Calu3 (cell line): ENCODE measurements at places on chromosomes 1 and 21.

GRCh38 chr1:175033953-175034352 is 10.7 kb upstream of the MRPS14 start:
- no peak overlapping the region for H3K27ac ChIP-seq
- no peak for DNase-seq
- no peaks in the 10 kb centered on the region for H3K36me3 ChIP-seq
- H3K27me3 ChIP-seq, result peaks cover 70% of the 10 kb centered on the region
- H3K4me3 ChIP-seq, result no peak overlapping the region

DNA sequence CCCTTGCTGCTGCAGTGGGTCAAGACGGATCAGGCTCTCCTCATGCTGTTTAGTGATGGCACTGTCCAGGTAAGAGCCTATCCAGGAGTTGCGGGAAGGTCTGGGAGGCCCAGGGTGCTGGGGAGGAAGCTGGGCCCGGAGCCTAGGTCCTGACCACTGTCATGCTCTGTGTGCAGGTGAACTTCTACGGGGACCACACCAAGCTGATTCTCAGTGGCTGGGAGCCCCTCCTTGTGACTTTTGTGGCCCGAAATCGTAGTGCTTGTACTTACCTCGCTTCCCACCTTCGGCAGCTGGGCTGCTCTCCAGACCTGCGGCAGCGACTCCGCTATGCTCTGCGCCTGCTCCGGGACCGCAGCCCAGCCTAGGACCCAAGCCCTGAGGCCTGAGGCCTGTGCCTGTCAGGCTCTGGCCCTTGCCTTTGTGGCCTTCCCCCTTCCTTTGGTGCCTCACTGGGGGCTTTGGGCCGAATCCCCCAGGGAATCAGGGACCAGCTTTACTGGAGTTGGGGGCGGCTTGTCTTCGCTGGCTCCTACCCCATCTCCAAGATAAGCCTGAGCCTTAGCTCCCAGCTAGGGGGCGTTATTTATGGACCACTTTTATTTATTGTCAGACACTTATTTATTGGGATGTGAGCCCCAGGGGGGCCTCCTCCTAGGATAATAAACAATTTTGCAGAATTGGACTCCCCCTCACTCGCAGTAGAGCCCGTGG is 1.7 kb downstream of the DYNLT4 start:
- peaks cover 72% of the 10 kb centered on the region for H3K36me3 ChIP-seq
- H3K27me3 ChIP-seq, result no peaks in the 10 kb centered on the region
- peak overlapping the region; percentile 49 for H3K27ac ChIP-seq
- H3K4me1 ChIP-seq, result peaks cover 40% of the 10 kb centered on the region
- DNase-seq, result no peak

DNA sequence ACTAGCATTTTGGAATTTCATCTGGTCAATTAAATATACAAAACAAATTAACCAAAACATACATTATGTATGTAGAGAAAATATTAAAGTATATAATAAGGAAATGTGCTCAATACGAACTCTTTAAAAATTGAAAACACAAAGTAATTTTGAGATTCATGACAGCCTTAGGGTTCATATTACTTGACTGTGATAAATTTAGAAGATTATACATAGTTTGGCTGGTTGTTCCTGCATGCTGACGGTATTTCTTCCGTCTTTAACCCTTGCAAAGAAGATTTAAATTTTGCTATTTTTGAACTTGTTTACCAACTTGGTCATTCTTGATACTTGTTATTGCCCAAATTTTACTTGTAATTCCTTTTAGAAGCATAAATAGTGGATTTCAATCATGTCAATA is 298.2 kb downstream of the NFIA start:
- H3K27ac ChIP-seq, result no peak overlapping the region
- no peak for DNase-seq
- H3K27me3 ChIP-seq, result no peaks in the 10 kb centered on the region
- no peaks in the 10 kb centered on the region for H3K4me1 ChIP-seq
- no peaks in the 10 kb centered on the region for H3K36me3 ChIP-seq
- H3K4me3 ChIP-seq, result no peak overlapping the region

- H3K27ac ChIP-seq, result no peak overlapping the region
- H3K4me1 ChIP-seq, result no peaks in the 10 kb centered on the region
- DNase-seq, result no peak
- no peak overlapping the region for H3K4me3 ChIP-seq
These were observed 23.4 kb downstream of the POFUT2 start for GRCh38 chr21:45264146-45264911.

DNA sequence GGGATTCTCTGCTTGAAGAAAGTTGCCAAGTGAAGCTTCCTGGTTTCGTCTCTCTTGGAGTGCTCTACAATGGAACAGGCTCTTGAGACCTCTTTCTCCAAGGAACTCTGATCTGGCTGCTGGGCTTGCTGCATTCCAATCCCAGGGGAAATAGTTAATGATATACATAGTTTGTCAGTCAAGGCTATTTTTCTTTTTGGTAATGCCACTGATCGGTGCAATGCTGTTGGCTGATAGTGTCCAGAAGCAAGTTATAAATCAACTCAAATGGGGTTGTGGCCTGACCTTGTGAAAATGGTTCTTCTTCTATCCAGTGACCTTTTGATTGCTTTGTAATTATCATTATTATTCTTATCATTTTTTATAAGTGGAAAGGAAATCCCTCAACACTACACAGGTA is 48.4 kb upstream of the TNFSF18 start:
- DNase-seq, result peak; percentile 26
- no peak overlapping the region for H3K27ac ChIP-seq
- H3K4me3 ChIP-seq, result no peak overlapping the region
- no peaks in the 10 kb centered on the region for H3K27me3 ChIP-seq
- peaks cover 27% of the 10 kb centered on the region for H3K4me1 ChIP-seq

DNA sequence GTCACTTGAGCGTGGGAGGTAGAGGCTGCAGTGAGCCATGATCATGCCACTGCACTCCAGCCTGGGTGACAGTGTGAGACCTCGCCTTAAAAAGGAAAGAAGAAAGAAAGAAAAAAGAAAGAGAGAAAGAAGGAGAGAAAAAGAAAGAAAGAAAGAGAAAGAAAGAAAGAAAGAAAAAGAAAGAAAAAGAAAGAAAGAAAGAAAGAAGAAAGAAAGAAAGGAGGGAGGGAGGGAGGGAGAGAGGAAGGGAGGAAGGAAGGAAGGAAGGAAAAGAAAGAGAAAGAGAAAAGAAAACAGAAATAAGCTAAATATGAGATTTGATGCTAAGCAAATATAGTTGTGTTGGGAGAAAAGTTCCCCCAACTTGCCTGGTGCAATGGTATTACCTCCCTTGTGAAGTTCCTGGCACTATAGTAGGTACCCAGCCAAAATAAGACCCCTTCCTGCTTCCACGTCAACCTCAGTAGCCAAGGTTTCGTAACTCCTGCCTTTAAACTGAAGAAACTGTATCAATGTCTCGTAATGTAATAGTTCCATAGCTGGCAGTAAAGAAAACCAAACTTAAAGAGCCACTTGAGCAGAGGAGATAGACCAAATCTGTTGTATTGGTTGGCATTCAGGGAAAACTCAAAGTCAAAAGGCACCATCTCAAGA is 88.1 kb upstream of the HNRNPU start:
- no peaks in the 10 kb centered on the region for H3K27me3 ChIP-seq
- H3K4me3 ChIP-seq, result no peak overlapping the region
- H3K27ac ChIP-seq, result no peak overlapping the region
- no peaks in the 10 kb centered on the region for H3K36me3 ChIP-seq
- peaks cover 20% of the 10 kb centered on the region for H3K4me1 ChIP-seq

GRCh38 chr1:205920861-205921569 is 22.2 kb downstream of the SLC26A9 start:
- no peak overlapping the region for H3K27ac ChIP-seq
- H3K4me1 ChIP-seq, result peaks cover 8% of the 10 kb centered on the region
- H3K36me3 ChIP-seq, result no peaks in the 10 kb centered on the region
- no peak overlapping the region for H3K4me3 ChIP-seq
- H3K27me3 ChIP-seq, result no peaks in the 10 kb centered on the region

GRCh38 chr21:31132574-31133242 is 94.4 kb upstream of the KRTAP19-8 start:
- no peaks in the 10 kb centered on the region for H3K36me3 ChIP-seq
- no peak overlapping the region for H3K4me3 ChIP-seq
- no peaks in the 10 kb centered on the region for H3K4me1 ChIP-seq
- DNase-seq, result no peak
- H3K27me3 ChIP-seq, result no peaks in the 10 kb centered on the region

DNA sequence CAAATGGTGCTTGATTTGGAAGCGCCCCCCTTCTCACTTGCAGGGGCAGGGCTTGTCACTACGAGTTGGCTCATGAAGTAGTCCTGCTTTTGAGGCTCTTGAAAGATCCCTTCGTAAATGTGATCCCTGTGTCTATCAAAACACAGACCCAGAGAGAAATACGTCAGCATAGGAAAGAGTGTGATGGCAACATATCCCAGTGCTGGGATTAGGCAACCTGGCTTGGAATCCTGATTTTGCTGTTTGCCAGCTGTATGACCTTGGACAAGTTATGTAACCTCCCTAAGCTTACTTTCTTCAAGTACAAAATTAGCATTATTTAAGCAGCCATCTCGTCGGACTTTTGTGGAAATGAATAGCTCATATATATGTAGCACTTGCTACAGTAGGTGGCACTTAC is 228.4 kb downstream of the ATG4C start:
- DNase-seq, result no peak
- H3K27me3 ChIP-seq, result no peaks in the 10 kb centered on the region
- H3K36me3 ChIP-seq, result no peaks in the 10 kb centered on the region
- H3K4me3 ChIP-seq, result no peak overlapping the region
- H3K27ac ChIP-seq, result no peak overlapping the region
- H3K4me1 ChIP-seq, result peaks cover 9% of the 10 kb centered on the region

DNA sequence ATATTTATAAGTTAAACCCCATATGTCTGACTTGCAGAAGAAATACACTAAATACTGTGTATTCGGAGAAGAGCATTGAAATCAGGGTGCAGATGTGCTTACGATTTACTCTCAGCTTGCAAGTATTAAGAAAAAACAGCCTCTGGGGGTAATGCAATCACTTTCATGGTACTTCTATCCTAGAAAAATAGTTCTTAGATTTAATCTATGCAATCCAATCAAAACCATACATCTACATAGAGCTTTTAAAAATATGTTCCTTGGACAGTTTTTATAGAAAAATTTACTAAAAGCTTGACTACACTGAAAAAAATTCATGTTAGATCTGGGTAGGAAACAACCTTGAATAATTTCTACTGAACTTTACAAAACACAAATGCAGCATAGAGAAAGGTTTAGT is 890.3 kb upstream of the ADGRL2 start:
- no peak for DNase-seq
- H3K36me3 ChIP-seq, result no peaks in the 10 kb centered on the region
- H3K4me1 ChIP-seq, result no peaks in the 10 kb centered on the region
- no peaks in the 10 kb centered on the region for H3K27me3 ChIP-seq

DNA sequence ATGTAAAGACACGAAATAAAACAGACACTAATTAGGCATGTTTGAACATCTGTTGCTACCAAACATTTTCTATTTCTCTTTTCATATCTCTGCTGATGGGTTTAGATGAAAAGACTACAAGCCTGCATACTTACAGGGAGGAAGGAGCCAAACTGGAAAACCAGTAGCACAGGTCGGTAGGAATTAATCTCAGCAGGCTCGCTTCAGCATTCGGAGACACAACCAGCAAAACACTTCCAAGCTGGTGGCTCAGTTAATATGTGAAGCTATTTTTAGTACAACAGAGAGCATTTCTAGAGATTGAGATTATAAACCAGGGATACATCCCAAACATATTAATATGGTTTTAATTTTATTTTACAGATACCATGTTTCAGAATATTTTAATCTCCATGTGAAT is 300.9 kb upstream of the GREM2 start:
- H3K4me3 ChIP-seq, result no peak overlapping the region
- H3K4me1 ChIP-seq, result no peaks in the 10 kb centered on the region
- no peak for DNase-seq
- no peak overlapping the region for H3K27ac ChIP-seq

DNA sequence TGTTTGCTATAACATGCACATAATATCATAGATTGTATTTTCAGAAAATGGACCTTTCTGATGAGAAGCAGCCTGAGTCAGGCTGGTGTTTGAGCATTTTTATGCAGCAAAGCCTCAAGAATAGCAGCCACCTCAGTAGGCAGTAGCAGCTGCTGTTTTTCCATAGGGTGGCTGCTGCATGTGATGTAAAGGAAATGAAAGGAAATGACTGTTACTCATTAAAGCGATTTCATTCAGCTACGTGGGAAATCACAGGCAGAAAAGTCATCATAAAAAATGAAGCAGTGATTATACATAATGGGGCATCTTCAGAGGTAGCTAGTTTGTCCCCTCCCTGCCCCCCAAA is 110.4 kb downstream of the PATJ start:
- H3K27ac ChIP-seq, result no peak overlapping the region
- no peaks in the 10 kb centered on the region for H3K4me1 ChIP-seq
- DNase-seq, result no peak
- no peaks in the 10 kb centered on the region for H3K27me3 ChIP-seq
- H3K36me3 ChIP-seq, result no peaks in the 10 kb centered on the region
